ENCODE measurements at places on chromosomes 4 and X. TPM values are rescaled to one million over a fixed set of nuclear protein-coding genes. Genes with fewer than 3 reads are reported as not detected.

DNA sequence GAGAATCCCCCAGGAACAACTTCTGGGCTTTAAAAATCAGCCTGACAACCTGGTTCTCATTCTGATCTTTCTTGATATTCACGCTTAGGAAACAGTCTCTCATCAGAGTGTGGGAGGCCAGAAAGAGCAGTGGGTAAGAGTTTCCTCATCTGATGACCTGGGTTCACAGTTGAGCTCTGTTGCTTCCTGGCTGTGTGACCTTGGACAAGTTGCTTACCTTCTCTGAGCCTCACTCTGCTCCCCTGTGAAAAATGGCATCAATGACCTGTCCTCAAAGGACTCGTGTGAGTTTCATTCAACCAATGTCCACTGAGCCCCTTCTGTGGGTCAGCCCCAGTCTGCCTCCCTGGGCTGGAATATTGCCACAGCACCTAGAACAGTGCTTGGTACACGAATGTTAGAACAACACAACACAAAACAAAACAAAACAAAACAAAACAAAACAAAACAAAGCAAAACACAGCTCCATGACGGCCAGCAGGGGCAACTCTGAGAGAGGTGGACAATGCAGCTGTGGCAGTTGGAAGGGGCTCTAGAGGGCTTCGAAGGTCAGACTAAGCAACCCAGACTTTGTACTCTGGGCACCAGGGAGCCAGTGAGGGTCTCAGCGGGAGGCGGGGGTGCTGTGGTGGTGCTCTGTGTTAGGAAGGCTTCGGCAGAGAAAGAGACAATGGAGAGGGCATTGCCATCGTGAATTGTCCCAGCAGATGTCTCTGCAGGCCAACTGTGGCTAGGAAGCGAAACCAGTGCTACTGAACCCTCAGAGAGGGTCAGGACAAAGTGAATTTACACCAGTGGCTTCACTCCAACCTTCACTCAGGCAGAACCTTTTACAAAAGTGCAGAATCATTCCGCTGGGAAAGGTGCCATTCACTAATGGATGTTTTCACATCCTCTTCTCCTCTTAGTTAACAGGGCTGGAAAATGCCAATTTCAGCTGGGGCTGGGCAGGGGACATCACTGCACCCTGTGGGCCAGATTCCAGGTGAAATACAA, 14.3 kb upstream of the C4orf50 start:
- DNase-seq: no peak

- DNase-seq: peak; percentile 50
These were observed 460.3 kb downstream of the SPRY1 start for GRCh38 chr4:123856689-123857545.

- peak; percentile 8 for DNase-seq
These were observed 10.2 kb downstream of the DCUN1D4 start for GRCh38 chr4:51853027-51853682.

DNA sequence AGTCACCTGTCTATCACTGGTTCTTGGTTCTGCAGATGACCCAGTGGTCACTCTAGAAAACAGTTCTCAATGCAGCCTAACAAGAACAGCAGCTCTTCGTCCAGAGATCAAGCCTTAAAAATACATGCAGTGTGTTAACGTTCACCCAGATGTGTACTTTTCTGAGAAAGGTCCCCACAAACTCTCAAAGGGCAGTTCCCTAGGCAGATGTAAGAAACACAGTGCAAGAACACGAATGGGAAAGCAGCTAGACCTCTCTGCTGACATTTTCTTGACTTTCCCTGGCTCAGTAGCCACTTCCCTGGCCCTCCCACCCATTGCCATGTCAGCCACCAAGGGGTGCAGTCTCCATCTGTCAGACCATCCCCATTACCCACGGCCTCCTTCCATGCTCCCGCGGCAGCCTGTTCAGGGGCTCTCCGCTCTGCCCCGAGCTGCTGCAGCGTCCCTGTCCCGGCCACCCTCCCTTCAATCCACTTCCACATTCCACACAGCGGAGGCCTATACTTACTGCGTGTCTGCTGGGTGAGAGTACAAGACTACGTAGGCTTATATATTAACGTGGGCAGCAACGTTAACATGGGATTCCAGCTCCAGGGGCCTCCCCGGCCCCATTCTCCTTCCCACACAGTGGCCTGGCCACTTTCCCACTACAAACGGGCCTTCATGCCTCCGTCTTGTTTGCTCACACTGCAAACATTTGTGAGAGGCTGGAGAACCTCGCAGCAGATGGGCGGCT, 34.3 kb downstream of the IRF2 start:
- peak; percentile 69 for DNase-seq

- DNase-seq: peak; percentile 22
These were observed 67.7 kb upstream of the H2AZ1 start for GRCh38 chr4:100017637-100018310.

DNA sequence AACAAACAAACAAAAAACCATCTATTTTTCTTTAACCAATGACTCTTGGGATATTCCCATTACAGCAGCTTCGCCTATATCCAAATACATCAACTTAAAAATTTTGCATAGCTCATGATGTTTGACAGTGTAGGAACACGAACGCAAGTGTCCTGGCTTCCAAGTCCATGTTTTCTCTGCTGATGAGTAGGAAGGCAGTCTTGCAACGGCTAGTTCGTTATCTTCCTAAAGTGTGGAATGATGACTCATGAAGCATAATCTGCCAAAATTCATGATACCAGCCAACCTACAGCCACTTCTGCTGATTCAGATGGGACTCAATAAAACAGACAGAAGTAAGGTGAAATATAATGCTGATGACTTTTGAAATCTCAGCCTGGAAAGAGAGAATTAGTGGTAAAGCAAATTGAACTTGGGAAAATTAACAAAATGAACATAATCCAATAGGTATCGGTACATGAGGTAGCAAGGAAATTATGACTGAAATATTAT, 6.4 kb upstream of the SEPTIN11 start:
- peak; percentile 76 for DNase-seq

- DNase-seq: no peak
These were observed 69.2 kb downstream of the NLGN4X start for GRCh38 chrX:6159468-6159867.

GRCh38 chrX:132330156-132330729, 111.0 kb upstream of the RAP2C start:
- DNase-seq: no peak

GRCh38 chr4:48337731-48338130, 3.6 kb upstream of the SLAIN2 start:
- no peak for DNase-seq

DNA sequence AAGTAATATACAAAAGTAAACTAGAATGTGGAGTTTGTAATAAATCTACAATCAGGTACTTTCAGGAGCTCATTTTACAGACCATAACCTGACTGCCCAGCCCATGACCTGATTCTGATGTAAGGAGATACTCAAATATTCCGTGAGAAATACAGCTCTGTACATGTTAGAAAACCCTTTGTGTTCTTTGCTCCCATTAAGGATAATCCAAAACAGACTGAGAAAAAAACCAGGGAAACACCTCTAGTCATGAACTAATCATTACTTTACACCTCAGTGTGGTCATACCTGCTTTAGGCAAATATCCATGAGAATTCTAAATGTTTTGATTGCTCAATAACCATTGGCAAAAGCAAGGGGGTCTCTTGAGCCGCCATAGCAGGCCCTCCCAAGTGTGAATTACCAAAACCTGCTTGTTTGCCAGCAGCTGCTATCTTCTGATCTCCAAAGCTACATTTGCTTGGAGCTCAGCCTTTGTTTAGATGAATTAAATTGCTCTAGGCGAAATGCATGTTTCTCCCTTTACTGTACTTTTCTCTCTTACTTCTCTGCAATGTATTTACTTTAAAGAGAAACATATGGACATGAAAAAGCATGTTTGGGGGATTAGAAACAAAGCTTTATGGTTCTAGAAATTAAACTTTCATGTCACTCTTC, 79.1 kb downstream of the ANKRD50 start:
- DNase-seq: no peak

GRCh38 chr4:70701271-70701670, 12.9 kb downstream of the UTP3 start:
- no peak for DNase-seq

DNA sequence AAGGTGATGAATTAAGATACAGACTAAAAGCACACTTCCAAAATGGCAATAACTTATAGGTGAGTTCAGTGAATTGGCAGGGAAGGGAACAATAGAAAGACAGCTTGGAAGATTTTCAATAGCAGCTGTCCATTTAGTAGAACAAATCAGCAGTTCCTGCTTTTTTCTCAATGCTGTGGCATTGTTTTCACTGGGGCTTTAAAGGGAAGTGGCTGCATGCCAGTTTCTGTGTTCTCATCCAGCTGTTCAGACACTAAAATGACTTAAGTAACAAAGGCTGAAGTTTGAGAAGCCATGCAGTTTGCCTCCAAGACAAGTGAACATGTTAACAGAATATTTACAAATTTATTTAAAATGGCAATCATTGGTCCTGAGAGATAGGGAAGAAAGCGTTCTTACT, 291.9 kb downstream of the FAM47A start:
- DNase-seq: no peak

GRCh38 chr4:128379860-128380259, 92.2 kb upstream of the PGRMC2 start:
- DNase-seq: peak; percentile 55

DNA sequence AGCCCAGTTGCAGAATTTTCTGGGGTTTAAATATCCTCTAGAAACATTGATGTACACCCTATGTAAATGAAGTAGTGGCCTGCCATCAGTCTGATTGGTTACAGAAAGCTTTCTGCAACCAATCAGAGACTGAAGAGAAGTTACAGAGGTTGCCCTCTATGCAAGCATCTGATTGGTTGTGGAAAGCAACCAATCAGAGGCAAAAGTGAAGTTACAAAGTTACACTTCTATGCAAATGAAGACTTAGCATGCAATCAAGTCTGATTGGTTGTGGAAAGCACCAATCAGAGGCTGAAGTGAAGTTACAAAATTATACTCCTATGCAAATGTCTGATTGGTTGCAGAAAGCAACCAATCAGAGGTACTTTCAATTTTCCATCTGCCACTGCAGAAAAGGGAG, 51.9 kb upstream of the USP9X start:
- no peak for DNase-seq

DNA sequence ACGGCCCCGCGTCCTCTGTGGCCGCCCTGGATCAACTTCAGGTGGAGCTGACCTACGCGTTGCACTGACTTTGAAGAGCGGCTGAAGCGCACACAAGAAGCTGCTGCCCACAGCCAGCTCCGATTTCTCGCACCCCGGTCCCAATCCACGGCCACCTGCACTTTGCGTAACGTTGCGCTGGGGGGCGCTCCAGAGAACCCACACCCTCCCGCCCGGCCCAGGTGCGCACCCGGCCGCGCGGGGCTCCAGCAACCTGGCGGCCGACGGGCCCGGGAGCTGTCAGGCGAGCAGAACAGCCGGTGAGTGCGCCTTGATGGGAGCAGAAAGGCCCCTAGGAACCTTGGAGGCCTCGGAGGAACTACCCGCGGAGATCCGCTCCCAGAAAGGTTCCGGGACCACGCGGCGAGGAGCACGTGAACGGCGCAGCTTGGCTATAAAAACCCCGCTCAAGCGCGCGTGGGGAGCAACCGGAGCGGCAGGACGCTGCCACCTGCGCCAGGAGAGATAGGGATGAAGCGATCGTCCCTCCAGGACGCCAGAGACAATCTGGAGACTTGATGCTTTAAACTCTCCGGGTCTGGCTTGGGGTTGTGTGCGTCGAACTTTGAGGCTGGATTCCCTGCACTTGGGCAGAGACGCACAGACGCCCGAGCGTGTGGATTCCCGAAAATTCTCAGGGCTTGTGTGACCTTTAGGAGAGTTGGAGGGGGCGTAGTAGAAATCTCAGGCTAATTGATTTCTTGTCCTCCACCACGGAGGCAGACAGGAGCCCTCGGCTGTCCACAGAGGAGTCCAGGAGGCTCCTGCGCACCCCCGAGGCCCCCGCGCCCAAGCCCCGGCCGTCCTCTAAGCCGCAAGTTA, 591 bp upstream of the NWD2 start:
- no peak for DNase-seq

DNA sequence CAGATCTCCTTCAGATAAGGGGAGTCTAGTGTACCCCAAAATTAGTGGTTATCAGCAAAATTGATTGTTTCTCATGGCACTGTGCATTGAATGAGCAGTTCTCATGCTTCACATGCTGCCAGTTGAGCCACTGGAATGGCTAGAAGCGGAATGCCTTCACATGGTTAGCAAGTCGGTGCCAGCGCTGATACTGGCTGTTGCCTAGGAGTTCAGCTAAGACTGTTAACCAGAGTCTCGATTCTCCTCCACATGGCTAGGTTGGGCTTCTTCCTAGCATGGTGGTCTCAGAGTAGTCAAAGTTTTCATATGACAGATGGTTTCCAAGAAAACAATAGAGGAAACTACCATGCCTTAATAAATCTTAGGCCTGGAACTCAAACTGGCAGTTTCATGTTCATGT, 12.2 kb downstream of the ANTXR2 start:
- no peak for DNase-seq

- no peak for DNase-seq
These were observed at the start of gene FAM149A for GRCh38 chr4:186104114-186104889. Gene FAM149A, plus strand, starts transcription at chr4:186104704.

DNA sequence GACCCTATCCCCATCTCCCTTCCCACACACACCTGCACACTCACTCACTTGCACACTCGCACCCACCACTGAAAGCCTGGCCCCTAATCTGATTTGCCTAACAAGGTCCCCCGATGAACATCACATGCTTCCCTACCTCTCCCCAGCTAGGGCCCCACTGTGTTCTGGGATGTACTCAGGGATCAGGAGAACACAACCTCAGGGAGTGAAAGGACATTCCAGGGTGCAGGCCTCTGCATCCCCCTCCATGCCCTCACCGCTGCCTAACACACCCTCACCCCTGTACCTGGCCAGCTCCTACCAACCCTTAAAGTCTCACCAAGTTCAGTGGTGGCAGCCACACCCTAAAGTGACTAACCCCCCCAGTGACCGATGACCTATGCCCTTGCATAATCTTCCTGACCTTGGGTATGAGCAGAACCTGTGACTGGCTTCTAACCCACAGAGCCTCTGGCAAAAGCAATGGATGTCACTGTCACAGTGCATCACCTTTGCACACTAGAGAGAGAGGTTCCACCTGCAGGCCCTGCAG, 2.4 kb upstream of the AFAP1 start:
- no peak for DNase-seq

- no peak for DNase-seq
These were observed 527.9 kb downstream of the SPRY1 start for GRCh38 chr4:123924536-123924935.

GRCh38 chrX:84322083-84322827, 134.3 kb upstream of the RPS6KA6 start:
- no peak for DNase-seq

The SLC35A2 gene
- total RNA-seq: 17.1 TPM

The SSX1 gene
- total RNA-seq: not detected

The F11 gene
- total RNA-seq: not detected

The RTL3 gene
- total RNA-seq: 0.32 TPM

The F9 gene
- total RNA-seq: not detected

The ZXDA gene
- total RNA-seq: 5.5 TPM

The PSAPL1 gene
- not detected for total RNA-seq

The FAM241A gene
- 1.6 TPM for total RNA-seq

The PPARGC1A gene
- total RNA-seq: 0.86 TPM

The ZNF157 gene
- total RNA-seq: under 0.01 TPM

Measured in fibroblast of villous mesenchyme (primary cell).